ENCODE measurements at places on chromosomes 16 and 17.

DNA sequence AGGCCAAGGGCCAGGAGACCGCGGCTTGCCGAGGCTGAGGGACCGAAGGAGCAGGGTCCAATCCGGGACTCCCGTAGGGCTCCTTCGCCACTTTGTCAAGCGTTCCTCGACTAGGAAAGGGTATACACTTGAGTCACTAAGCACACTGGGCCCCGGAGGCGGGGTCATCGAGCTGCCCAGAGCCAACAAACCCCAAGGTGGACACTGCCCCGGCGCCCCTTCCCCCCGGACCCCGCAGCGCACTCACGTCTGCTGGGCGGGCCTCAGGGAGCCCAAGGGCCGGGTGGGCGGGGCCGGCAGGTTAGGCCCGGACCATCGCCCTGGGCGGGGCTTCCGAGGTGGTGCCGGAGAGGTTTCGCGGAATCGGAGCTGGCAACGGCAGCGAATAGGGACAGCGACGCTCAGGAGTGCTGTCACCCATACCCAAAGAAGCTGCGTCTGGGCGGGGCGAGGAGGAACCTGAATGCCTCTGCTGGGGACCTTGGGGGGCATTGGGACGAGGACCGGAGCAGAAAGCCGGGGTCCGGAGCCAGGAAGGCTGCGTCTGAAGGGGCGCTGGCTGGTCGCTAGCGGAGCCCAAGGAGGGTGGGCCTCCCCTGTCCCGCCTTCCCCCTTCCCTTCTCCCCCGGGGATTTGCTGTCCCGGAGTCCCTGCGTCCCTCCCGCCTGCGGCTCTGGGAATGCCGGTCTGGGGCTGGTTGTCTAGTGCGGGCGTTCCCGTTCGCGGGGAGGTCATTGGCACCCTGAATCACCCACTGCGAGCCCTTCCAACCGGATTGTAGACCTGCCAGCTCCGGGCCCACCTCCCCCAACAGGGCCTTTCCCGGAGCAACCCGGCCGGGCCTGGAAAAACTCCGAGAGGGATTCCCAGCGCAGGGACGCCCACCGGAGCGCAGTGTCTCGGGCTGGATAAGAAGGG lies 118.2 kb upstream of the SMURF2 start:
- DNase-seq: no peak

DNA sequence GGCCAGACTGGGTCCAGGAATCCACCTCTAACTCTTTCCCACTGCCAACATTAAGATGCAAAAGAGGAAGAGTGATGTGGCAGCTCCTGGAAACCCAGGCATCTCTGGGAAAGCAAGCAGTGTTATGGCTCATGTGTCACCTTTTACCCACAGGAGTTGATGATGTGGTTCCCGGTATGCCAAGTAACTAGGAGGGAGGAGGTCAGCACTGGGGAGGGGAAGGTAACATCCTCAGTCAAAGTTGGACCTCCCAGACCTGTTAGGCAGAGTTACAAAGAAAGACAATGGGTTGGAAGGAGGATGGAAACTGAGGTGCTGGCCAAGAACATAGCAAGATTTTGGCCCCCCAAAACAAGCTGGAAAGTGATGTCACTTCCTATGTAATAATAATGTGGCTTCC lies 11.4 kb downstream of the KRABD2 start:
- no peak for DNase-seq

- no peak for DNase-seq
Observed at GRCh38 chr17:30308406-30308805, 16.7 kb upstream of the BLMH start.

GRCh38 chr17:35870906-35871819 lies 2.5 kb upstream of the HEATR9 start:
- DNase-seq: no peak

DNA sequence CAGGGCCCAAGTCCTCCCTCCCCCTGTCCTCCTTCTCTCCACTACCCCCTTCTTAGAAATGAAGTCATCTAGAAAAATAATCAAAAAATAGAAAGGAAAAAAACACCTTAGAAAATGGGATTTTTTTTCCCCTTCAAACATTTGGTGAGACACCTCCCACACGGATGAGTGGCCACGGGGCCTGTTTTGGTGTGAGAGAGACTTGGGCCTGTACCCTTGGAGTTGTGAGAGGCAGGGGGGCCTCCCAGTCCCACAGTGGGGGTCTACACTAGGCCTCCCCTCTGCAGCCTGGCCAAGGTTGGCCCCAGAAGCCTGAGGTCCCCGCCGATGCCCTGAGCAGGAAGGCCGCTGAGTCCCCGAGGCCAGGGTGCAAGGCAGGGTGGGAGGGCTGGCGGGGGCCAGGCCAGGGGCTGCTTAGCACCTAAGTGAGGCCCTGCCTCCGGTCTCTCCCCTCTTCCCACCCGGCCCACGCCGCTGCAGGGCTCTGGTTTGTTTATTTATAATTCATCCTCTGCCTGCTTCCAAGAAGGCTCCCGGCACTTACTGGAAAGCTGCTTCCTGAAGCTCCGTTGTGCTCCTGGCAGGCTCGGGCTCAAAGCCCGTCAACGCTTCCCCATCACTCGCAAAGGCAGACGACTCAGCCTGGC lies 26.4 kb downstream of the NPTX1 start:
- no peak for DNase-seq

- no peak for DNase-seq
Observed at GRCh38 chr16:798666-799065, 1.9 kb downstream of the GNG13 start.
